ENCODE measurements at places on chromosomes 1 and 21.

DNA sequence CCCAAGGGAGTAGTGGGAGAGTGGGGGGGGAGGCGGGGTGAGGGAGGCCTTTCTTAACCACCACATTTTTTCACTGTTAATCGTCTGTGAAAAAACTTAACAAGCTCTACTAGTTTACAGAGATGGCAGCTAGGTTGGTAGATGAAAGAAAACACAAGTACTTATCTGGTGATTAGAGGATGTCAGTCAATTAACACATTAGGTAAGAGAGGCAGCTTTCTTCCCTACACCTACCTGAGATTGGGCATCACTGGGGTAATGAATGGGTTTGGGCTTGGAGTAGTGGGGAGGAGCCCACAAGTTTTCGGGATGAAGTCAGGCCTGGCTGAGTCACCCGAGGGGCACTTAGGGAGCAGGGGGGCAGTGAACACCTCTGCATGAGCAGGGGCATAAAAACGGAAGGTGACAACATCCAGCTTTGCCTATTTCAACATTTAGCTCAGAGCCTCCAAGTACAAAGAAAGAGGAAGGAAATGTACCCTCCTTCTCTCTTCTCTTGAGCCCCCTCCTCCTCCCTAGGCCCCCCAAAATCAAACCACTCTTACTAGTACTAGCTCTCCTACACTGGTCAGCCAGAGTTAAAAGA, 2.5 kb downstream of the LBR start:
- DNase-seq: no peak

GRCh38 chr1:45883658-45884057, 80.2 kb downstream of the MAST2 start:
- no peak for DNase-seq

DNA sequence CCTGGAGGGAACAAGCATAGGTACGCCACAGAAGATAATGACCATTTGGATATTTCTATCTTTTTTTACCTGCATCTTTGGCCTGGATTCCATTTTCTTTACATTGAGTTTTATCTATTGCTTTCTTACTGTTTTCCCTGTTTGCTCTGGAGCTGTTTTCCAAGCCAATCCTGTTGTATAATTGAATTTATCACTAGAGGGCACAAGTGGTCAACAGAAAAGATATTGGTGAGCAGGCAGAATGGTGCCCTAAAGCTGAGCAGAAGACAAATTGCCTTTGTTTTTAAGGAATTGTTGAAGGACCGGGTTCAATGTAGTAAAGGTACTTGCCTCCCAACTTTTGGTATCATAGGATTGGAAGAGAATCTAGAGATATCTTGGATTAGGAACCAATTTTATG, 152.8 kb downstream of the PPP1R12B start:
- DNase-seq: no peak

- no peak for DNase-seq
Measured at GRCh38 chr1:29969576-29969975, 733.3 kb downstream of the PTPRU start.

- DNase-seq: no peak
Measured at GRCh38 chr21:31426235-31426797, 82.3 kb upstream of the TIAM1 start.

- DNase-seq: no peak
Measured at GRCh38 chr1:190175320-190175719, 302.3 kb downstream of the BRINP3 start.

GRCh38 chr1:21342961-21343838, 52.9 kb upstream of the ECE1 start:
- DNase-seq: no peak

DNA sequence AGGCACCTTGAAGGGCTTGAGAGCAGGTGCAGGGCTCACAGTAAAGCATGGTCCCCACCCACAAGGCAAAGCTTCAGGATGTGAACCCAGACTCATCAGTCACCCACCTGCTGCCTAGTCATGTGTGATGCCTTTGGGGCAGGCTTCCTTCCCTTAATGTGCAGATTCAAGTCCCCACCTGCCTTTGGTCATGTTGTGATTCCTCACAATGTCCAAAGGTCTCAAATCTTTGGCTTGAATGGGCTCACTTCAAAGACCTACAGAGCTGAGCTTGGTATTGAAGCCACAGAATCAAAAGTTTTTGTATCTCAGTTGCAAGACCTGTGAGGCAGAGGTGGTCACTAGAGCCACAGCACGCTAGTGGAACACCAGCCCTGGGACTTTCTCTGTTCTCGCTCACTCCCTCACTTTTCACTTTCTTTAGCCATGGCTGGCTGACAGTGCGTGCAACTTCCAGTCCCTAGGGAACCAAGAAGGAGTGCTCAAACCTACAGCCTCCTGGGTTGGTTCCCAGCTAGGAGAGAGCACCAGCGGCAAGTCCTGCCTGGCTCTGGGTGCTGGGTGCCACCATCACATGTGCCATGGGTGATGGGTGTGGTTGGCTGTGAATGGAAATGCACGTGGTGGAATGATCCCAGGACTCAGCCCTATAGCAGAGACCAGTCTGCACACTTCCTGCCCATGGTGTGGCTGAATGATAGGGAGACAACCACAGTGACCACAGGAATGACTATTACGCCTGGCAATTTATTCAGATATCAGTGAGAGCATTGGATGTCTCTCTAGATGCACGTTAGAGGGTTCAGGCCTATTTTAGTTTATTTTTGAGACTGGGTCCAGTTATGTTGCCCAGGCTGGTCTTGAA, 26.4 kb upstream of the CLIC6 start:
- DNase-seq: no peak

- DNase-seq: no peak
Measured at GRCh38 chr1:183432548-183432875, 14.3 kb upstream of the NMNAT2 start.

- DNase-seq: no peak
Measured at GRCh38 chr1:212488436-212489283, 55.9 kb downstream of the NENF start.

DNA sequence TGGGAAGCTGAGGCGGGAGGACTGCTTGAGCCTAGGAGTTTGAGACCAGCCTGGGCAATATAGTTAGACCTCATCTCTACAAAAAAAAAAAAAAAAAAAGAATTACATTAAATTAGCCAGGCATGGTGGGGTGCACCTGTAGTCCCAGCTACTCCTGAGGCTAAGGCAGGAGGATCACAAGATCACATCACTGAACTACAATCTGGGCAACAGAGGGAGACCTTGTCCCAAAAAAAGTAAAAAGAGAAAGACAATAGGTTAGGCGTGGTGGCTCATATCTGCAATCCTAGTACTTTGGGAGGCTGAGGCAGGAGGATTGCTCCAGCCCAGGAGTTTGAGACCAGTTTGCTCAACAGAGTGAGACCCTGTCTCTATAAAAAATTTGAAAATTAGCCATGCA, 130.3 kb downstream of the TIAM1 start:
- no peak for DNase-seq

DNA sequence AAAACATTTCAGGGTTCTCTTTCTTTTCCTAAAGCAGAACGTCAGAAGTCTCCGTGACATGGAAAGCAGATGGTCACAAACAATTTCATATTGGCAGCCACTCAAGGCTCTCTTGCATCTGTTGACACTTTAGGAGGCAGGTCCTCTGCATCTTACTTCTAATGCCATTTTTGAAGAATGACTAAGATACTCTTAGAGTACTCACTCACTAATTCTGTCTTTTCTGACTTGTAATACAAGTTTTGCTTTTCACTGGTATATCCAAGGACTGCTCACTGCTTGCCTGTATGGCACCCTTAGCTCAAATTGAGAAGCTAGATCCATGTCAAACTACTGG, 68.3 kb downstream of the PRRX1 start:
- no peak for DNase-seq

- no peak for DNase-seq
Measured at GRCh38 chr1:154998201-154998780, 4.3 kb upstream of the ZBTB7B start.

DNA sequence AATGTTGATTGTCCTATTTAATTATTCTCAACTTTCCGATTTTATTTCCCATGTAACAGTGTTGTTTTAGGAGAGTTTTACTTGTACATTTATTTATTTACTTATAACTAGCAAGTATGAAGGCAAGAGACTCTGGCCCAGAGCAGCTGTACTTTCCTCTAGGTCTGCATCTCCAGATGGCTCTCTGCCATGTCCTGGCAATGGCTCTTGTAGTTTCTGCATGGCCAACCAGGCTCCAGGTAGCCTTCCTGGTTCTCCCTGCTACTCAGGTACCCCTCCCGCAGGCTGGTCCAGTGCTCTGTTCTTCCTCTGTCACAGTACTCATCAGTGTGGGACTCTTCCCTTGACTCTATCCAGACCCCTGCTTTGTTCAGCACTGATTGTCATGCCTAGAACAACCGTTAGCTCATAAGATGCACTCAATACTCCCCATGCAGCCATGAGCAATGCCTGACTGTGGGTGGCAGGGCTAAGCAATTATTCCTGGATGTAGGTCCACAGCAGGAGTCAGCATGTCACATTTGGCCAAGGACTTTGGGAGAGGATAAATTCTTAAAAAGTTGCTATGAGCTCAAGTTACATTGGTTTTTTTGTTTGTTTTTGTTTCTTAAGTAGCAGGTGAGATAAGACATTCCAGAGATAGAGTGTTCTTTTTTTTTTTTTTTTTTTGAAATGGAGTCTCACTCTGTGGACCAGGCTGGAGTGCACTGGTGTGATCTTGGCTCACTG, 10.9 kb upstream of the IL20 start:
- DNase-seq: no peak

DNA sequence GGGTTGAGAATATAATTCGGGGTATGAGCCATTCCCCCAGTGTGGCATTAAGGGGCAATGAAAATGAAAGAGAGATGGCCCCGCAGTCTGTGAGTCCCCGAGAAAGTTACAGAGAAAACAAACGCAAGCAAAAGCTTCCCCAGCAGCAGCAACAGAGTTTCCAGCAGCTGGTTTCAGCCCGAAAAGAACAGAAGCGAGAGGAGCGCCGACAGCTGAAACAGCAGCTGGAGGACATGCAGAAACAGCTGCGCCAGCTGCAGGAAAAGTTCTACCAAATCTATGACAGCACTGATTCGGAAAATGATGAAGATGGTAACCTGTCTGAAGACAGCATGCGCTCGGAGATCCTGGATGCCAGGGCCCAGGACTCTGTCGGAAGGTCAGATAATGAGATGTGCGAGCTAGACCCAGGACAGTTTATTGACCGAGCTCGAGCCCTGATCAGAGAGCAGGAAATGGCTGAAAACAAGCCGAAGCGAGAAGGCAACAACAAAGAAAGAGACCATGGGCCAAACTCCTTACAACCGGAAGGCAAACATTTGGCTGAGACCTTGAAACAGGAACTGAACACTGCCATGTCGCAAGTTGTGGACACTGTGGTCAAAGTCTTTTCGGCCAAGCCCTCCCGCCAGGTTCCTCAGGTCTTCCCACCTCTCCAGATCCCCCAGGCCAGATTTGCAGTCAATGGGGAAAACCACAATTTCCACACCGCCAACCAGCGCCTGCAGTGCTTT, 9.4 kb downstream of the PROX1 start:
- no peak for DNase-seq

Data from T-helper 22 cell (primary cell).